ENCODE measurements at places on chromosomes 1 and 21.

GRCh38 chr21:26447932-26448475 is 125.1 kb downstream of the CYYR1 start:
- no peak for DNase-seq

DNA sequence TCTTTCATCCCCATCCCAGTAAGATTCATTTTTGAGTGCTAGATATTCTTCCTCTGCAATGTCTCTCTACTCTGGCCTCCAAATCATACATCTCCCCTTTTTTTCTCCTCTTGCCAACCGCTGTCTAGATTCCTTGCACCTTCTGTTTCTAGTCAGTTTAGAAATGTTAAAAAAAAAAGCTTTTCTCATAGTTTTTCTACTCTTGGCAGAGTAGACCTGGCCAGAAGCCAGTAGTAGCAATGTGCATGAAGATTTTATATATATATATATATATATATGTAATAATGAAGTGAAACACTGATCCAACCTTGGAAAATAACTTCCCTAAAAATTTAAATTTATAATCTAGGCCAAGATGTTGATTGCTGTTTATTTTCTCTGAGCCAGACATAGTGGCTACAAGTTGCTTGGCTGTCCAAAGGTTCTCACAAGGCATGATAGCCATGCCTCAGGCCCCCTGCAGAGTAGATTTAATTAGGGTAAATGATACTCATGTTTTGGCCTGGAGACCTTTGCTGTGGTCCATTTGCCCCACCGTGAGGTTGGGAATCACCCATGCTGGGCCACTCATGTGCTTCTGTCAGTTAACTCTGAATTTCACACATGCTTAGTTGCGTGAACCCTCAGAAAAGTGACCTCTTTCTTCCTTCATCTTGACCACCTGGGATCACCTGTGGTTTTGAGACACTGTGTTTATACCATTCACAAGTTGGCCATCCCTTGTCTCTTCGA is 103.4 kb upstream of the KCNE2 start:
- DNase-seq, result no peak

- DNase-seq, result no peak
These were observed 85.9 kb downstream of the CENPF start for GRCh38 chr1:214688891-214689290.

DNA sequence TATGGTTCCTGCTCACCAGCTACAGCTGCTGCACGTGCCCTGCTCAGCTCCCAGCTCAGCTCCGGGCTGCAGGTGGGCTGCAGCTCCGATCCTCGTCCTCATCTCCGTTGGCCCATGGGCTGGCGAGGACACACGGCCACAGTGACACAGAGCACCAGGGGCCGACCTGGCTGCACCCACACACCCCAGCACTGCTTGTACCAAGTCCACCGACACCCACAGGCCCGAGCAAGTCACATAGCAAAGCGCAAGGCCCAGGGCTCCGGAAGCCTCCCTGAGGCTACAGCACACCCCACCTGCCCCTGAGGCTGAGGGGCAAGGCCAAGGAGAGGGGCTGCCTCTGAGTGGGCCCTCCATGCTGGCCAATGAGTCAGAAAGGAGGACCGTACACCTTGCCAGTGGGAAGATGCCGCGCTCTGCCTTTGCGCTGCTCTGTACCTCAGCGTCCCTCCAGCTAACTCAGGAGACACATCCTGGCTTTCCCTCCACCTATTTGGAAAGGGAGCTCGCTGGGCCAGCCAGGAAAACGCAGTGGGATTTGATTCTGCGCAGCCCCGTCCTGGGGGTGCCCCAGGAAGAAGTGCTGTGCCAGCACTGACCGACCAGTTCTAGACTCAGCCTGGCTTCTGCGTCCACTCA is 124.8 kb downstream of the SIK1 start:
- DNase-seq, result no peak

- DNase-seq, result no peak
These were observed 122.6 kb downstream of the NTNG1 start for GRCh38 chr1:107263291-107263915.

GRCh38 chr1:27391511-27392095 is 819 bp upstream of the GPR3 start:
- no peak for DNase-seq

DNA sequence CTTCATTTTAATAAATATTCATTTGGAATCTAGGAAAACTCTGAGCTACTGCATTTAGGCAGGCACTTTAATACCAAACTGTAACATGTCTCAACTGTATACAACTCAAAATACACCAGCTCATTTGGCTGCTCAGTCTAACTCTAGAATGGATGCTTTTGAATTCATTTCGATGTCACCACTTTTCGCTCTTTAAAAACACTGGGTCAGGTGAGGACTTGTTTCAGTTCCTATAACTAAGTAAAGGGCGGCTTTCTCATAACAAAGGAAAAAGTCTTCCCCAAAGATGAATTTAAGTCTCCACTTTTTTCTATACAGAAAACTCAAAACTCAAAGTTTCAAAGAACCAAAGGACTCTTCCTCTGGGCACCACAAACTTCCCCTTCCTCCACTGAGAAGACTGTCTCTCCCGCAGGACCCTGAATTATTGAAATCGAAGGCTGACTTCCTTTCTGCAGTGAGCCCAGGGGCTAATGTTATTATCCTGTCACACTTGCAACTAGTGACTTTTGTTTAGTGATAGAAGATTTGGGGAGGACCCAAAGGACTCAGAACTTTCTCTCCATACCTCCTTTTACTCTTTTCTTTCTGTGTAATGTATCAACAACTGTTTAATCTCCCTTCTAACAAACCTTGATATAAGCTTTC is 9.7 kb upstream of the DHX9 start:
- no peak for DNase-seq

GRCh38 chr1:187870552-187870951 is 1041.8 kb downstream of the PLA2G4A start:
- DNase-seq, result no peak

GRCh38 chr1:53001128-53001527 is 60.9 kb upstream of the PODN start:
- peak; percentile 23 for DNase-seq

All from adrenal gland (tissue), 19 donors.